Effector memory CD8-positive, alpha-beta T cell (primary cell): ENCODE measurements at places on chromosomes 6 and 20.

GRCh38 chr6:84078335-84078734, 44.8 kb downstream of the MRAP2 start:
- DNase-seq = no peak

DNA sequence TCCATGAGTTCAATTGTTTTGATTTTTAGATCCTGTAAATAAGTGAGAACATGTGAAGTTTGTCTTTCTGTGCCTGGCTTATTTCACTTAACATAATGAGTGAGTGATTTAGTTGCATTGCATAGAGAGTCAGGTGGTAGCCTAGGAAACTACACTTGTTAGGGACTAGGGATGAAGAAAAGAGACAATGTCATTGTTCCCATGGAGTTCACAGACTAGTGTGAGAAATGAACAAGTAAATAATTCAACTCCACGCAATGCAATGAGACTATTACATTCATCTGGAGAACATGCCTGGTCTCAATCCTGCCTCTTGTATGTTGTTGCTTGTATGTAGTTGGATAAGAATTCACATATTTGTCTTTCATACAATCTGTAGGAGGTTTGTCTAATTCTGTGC, 76.3 kb upstream of the B3GAT2 start:
- DNase-seq = no peak

DNA sequence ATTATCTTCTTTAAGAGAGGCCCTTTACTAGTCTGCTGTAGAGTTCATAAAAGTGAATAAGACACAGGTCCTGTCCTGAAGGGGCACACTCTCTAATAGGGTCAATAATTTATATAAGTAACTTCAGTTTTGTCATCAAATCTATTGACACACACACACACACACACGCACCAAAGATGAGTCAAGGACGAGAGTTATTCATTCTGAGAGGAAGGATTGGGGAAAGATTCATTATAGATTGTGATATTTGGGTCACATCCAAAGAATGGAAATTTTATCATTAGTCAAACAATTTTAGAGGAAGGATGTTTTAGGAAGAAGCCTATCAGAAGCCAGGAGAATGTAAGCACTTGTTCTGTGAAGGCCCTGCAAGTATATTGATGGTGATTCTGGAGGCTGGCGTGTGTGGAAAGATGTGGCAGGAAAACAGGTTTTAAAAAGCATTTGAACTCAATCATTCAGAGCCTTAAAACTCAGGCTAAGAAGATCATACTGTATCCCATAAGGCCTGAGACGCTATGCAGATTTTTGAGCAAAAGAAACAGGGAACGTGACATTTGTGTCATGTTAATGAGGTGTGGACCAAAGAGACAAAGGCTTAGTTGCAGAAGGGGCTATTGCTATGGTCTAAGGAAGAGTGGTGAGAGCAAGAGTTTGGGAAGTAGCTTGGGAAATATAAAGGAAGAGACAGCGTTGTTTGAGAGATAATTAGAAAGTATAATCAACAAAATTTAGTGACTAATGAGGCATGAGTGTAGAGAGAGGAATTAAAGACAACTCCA, 161.4 kb upstream of the PREP start:
- no peak for DNase-seq

DNA sequence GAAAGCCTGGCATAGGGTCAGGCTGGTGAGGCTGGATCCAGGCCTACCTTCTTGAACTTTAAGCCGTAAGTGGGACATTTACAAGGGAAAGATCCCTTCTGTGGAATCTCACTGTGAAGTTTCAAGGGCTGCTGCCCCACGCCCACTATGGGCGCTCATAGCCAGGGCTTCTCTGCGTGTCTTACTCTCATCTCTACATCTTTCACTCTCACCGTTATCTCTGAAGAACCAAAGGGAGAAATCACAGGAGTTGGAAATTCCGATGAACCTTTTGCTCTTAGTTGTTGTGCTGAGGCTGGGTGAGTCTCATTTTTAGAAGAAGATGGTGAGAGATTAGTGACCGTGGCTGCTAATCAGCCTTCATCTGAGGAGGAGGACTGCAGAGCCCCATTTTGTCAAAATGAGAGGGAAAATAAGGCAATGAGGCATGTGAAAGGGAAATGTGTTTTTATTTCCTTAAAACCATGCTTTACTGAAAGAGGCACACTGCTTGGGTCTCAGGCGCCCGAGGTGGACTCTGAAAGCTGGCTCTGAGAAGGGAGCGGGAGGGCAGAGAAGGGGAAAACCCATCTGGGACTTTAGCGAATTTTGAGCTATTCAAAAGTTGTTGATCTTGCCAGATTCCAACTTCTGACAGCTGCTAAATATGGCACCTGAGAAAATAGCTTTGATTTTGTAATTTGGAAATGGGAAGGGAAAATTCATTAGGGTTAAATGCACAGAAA, 301.5 kb downstream of the CLIC5 start:
- DNase-seq = no peak

GRCh38 chr20:43576108-43576507, 14.6 kb upstream of the IFT52 start:
- DNase-seq = no peak

DNA sequence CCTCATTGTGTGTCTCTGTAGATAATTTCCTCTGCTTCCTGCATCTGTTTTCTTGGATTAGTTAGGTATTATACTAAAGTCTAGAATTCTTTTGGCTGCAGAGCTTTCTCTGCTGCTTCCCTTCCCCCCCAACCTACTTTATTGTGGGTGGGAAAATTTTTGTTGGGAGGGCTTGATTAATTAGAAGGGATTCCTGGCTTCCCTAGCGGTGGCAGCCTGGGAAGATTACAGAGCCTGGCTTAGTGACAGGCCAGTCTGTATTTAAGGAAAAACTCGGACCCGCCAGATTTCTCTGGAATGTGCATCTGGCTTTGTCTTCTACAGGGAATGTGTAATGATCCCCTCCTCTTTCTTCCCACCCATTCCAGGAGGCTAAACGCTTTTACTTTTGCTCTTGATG, 31.2 kb downstream of the SLX4IP start:
- no peak for DNase-seq
